ENCODE measurements at places on chromosomes 11 and 22. TPM values are rescaled to one million over a fixed set of nuclear protein-coding genes. Genes with fewer than 3 reads are reported as not detected.

OOSP1 gene
- not detected for total RNA-seq

DNA sequence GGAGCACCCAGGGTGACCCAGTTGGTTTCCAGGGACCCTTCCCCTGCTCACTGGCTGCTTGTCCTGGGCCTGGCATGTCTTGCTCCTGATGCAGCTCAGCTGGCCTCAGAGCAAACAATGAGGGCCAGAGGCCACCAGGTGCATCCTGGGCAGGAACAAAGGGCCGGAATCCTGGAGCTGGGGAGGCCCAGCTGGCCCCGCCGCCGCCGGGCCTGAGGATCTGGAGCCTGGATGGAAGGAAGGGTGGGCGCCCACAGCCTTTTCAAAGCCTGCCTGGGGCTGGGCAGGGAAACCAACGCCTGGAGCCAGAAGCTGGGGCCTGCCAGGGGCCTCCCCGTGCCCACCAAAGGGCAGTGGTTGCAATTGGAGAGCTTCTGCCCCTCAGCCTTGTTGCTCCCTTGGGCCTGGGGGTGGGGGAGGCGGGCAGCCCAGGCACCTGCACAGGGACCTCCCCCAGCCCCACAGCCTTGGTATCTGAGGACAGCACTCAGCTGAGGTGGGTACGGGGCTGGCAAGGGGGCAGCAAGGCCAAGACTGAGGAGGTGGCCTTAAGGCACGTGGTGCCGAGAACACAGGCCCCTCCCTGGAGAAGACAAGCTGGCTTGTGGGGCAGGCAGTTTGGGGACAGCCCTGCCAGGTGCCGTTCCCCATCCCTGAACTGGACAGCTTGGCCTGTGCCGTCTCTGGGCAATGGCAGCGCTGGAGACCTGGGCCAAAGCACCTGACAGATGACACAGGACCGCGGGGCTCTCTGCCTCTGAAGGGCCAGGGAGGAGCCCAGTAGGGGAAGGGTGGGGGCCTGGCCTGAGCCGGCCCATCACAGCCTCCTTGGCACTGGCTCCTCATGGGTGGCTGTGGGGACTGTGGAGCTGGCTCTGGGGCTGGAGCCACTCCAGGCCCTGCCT, 7.1 kb upstream of the ADORA2A start:
- H3K4me3 ChIP-seq = no peak overlapping the region
- H3K36me3 ChIP-seq = peaks cover 31% of the 10 kb centered on the region
- peaks cover 27% of the 10 kb centered on the region for H3K4me1 ChIP-seq
- H3K27ac ChIP-seq = no peak overlapping the region
- DNase-seq = no peak
- no peaks in the 10 kb centered on the region for H3K27me3 ChIP-seq

SPTBN2 gene
- total RNA-seq = 111 TPM

GRCh38 chr22:24006207-24006913, 1.1 kb upstream of the GSTT4 start:
- H3K4me3 ChIP-seq = no peak overlapping the region
- no peaks in the 10 kb centered on the region for H3K4me1 ChIP-seq
- no peaks in the 10 kb centered on the region for H3K36me3 ChIP-seq
- H3K27ac ChIP-seq = no peak overlapping the region
- no peak for DNase-seq

- peaks cover 19% of the 10 kb centered on the region for H3K4me1 ChIP-seq
- no peak overlapping the region for H3K27ac ChIP-seq
- H3K27me3 ChIP-seq = peaks cover 15% of the 10 kb centered on the region
- no peak for DNase-seq
- no peak overlapping the region for H3K4me3 ChIP-seq
Measured at GRCh38 chr11:76558891-76559290, 111.7 kb downstream of the LRRC32 start.

GRCh38 chr11:100766764-100767163, 79.7 kb downstream of the ARHGAP42 start:
- H3K36me3 ChIP-seq = peaks cover 5% of the 10 kb centered on the region
- no peaks in the 10 kb centered on the region for H3K27me3 ChIP-seq
- no peak overlapping the region for H3K27ac ChIP-seq
- no peak overlapping the region for H3K4me3 ChIP-seq
- DNase-seq = no peak

GRCh38 chr11:1522081-1522424, 35.5 kb upstream of the MOB2 start:
- peaks cover 5% of the 10 kb centered on the region for H3K36me3 ChIP-seq
- H3K4me1 ChIP-seq = no peaks in the 10 kb centered on the region
- H3K27ac ChIP-seq = no peak overlapping the region
- no peak overlapping the region for H3K4me3 ChIP-seq
- H3K27me3 ChIP-seq = no peaks in the 10 kb centered on the region

GRCh38 chr11:3893311-3893710, 37.8 kb downstream of the STIM1 start:
- no peak for DNase-seq
- H3K36me3 ChIP-seq = peaks cover 9% of the 10 kb centered on the region
- no peak overlapping the region for H3K27ac ChIP-seq
- H3K4me1 ChIP-seq = peaks cover 48% of the 10 kb centered on the region

DNA sequence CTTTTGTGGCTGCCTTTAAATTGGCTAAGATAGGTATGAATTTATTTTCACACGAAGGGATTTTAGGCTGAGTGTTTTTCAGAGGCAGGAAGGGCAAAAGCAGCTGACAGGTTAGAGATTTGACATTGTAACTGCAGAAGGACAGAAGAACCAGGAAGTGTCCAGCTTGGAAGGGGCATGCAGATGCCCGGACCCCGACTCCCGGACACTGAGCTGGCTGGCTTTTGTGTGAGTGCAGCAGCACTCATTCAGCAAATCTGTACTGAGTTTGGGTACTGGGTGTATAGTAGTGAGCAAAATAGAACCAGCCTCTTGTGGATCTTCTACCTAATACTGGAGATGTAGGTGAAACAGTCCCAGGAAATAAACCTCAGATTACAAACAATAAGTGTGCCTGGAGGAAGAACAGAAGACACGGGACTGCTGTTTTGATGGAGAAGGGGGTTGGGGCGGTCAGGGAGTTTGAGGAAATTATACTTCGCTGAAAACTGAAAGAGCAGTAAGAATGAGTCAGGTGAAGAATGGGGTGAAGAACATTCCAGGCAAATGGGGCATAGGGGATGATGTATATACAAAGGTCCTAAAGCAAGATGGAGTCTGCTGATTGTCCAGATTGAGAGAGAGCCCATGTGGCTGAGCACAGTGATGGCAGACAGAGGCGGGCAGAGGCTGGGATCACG, 64.6 kb downstream of the PPFIBP2 start:
- H3K27me3 ChIP-seq = no peaks in the 10 kb centered on the region
- H3K27ac ChIP-seq = peak overlapping the region; percentile 89
- no peak for DNase-seq
- H3K4me3 ChIP-seq = peak overlapping the region; percentile 51

- no peak for DNase-seq
- H3K4me1 ChIP-seq = peaks cover 23% of the 10 kb centered on the region
- no peak overlapping the region for H3K27ac ChIP-seq
- no peaks in the 10 kb centered on the region for H3K36me3 ChIP-seq
Measured at GRCh38 chr22:45425101-45425500, 11.6 kb downstream of the RIBC2 start.

HTR3A gene
- total RNA-seq = not detected

DNA sequence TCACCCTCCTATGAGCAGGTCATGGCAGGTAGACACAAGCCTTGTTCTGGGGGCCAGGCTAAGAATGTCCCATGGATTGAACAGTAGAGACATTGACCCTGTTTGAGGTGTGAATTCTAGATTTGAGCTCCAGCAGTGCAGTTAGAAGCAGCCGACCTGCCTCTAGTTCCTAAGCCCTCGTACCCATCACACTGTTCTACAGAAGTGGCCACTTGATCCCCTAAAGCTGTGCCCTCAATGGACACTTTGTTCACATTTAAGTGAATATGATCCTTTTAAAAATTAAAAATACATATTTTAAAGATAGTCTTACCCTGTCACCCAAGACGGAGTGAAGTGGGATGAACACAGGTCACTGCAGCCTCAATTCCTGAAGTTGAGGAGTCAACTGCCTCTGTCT, 122.0 kb downstream of the MED15 start:
- H3K27ac ChIP-seq = no peak overlapping the region
- H3K4me3 ChIP-seq = no peak overlapping the region
- H3K27me3 ChIP-seq = no peaks in the 10 kb centered on the region
- no peaks in the 10 kb centered on the region for H3K36me3 ChIP-seq
- H3K4me1 ChIP-seq = no peaks in the 10 kb centered on the region

GRCh38 chr11:73883856-73884255, 7.1 kb downstream of the PAAF1 start:
- H3K36me3 ChIP-seq = peaks cover 37% of the 10 kb centered on the region
- H3K4me3 ChIP-seq = no peak overlapping the region
- H3K27me3 ChIP-seq = no peaks in the 10 kb centered on the region
- no peak overlapping the region for H3K27ac ChIP-seq

DNA sequence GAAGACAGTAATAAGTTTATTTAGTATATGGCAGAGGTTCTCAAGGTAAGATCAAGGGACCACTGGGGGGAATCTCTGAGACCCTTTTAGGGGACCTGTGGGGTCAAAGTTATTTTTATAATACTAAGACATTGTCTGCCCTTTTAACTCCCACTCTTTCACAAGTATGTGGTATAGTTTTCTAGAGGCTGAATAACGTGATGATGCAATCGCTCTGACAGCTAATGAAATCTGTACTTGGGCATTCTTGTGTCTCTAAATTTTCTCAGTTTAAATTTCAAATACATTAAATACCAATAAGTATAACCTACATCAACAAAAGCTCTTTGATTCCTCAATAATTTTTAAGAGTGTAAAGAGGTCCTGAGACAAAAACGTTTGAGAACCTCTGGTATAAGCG, 147.9 kb downstream of the ATG16L2 start:
- no peaks in the 10 kb centered on the region for H3K36me3 ChIP-seq
- no peak overlapping the region for H3K27ac ChIP-seq
- H3K4me1 ChIP-seq = no peaks in the 10 kb centered on the region
- DNase-seq = no peak

- H3K4me3 ChIP-seq = peak overlapping the region; percentile 95
- DNase-seq = no peak
- H3K27ac ChIP-seq = peak overlapping the region; percentile 97
- H3K36me3 ChIP-seq = no peaks in the 10 kb centered on the region
Measured at GRCh38 chr11:77821349-77821851, 456 bp downstream of the AAMDC start.

- H3K4me3 ChIP-seq = no peak overlapping the region
- H3K27me3 ChIP-seq = no peaks in the 10 kb centered on the region
- DNase-seq = no peak
- no peaks in the 10 kb centered on the region for H3K4me1 ChIP-seq
- H3K36me3 ChIP-seq = no peaks in the 10 kb centered on the region
- H3K27ac ChIP-seq = no peak overlapping the region
Measured at GRCh38 chr22:46913351-46913750, 150.9 kb downstream of the TBC1D22A start.

LIF gene
- total RNA-seq = 0.08 TPM

PLEKHA7 gene
- total RNA-seq = 49.8 TPM

DNA sequence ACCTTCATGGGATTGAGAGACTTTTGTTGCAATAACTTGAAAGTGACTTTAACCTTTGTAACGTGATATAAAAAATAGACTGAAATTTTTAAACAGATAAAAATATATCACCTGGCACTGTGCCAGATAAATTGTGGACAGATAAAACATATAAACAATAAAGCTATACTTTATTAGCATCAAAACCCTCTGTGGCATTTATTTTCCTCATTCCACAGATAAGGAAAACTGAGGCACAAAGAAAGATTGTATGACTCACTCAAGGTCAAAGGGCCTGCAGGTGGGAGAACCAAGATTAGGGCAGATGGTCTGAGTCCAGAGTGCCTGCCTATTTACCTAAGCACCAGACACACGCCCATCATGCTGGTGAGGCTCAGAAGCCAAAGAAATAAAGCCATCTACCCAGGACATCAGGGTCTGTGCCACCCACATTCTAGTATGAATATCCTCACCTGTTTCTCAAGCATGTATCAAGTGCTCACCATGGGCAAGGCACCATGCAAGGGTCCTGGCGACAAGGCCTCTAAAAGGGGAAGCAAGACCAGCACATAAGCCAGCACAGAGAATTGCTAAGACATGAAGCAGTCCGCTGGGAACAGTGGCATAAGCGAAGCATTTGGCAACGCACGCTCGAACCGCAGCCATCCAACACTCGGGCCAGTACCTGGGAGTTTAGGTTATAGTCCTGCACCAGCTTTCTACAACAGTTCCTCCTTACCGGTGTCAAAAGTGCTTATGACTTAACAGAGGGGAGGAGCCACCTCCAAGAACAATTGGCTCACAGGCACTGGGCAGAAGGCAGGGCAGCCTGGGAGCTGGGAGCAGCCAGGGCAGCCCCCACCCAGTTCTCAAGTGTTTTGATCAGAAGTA, 17.6 kb downstream of the MYH9 start:
- no peak for DNase-seq
- H3K4me3 ChIP-seq = peak overlapping the region; percentile 12
- no peaks in the 10 kb centered on the region for H3K27me3 ChIP-seq
- peaks cover 9% of the 10 kb centered on the region for H3K36me3 ChIP-seq

NAALADL1 gene
- 1.1 TPM for total RNA-seq

CYB5R2 gene
- 14.9 TPM for total RNA-seq

- peaks cover 18% of the 10 kb centered on the region for H3K4me1 ChIP-seq
- peaks cover 6% of the 10 kb centered on the region for H3K27me3 ChIP-seq
- no peaks in the 10 kb centered on the region for H3K36me3 ChIP-seq
Measured at GRCh38 chr11:116233561-116233960, 539.2 kb downstream of the BUD13 start.

DNA sequence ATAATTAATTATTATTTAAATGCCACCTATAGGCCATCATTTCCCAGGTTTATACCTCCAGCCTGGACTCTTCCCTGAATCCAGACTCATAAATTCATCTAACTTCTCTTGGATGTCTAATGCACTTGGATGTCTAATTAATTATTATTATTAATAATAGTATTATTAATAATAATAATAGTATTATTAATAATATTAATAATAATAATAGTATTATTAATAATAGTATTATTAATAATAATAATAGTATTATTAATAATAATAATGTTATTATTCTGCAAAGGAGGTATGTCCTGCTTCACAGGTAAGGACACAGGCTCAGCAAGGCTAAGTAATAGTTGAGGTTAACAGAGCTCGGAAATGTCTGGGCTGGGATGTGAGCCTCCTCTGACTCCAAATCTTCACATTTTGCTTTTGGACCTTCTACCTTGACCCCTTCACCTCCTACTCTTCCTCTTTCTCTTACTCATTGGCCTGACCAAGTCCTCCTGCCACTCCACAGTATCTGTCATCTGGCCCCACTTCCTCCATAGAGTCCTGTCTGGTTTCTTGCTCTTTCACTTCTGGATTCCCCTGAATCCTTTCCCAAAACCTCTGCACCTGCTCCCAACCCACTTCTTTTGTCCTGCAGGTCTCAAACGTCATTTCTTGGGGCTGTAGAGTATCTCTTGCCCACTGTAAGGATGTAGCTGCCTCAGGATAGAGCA, 8.0 kb downstream of the RIBC2 start:
- peaks cover 3% of the 10 kb centered on the region for H3K4me1 ChIP-seq
- H3K27ac ChIP-seq = no peak overlapping the region
- H3K36me3 ChIP-seq = no peaks in the 10 kb centered on the region

CAPRIN1 gene
- total RNA-seq = 94.1 TPM

FOLR1 gene
- 0.38 TPM for total RNA-seq
